ENCODE measurements at places on chromosomes 2 and 18.

DNA sequence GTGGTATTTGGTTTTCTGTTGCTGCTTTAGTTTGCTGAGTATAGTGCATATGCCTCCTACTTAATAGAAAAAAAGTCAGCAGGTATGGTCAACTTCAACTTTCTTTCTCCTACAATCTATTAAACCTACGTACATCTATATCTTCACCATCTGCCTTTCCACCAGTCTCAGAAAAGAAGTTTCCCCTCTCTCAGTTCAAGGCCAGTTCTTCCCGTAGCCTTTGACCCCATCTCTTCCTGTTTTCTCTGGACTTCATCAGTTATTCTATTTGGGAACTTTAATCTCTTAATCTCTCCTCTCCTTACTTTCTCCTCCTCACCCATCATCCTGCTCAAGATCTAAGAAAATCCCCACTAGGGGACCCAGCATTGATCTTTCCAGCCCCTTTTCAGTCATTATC lies 5.7 kb downstream of the PTRHD1 start:
- DNase-seq, result no peak

- no peak for DNase-seq
Measured at GRCh38 chr2:228446734-228447133, 265.2 kb upstream of the SPHKAP start.

- DNase-seq, result no peak
Measured at GRCh38 chr2:207812726-207813080, 43.0 kb upstream of the FZD5 start.

GRCh38 chr18:6575908-6576307 lies 153.6 kb upstream of the ARHGAP28 start:
- DNase-seq, result no peak

DNA sequence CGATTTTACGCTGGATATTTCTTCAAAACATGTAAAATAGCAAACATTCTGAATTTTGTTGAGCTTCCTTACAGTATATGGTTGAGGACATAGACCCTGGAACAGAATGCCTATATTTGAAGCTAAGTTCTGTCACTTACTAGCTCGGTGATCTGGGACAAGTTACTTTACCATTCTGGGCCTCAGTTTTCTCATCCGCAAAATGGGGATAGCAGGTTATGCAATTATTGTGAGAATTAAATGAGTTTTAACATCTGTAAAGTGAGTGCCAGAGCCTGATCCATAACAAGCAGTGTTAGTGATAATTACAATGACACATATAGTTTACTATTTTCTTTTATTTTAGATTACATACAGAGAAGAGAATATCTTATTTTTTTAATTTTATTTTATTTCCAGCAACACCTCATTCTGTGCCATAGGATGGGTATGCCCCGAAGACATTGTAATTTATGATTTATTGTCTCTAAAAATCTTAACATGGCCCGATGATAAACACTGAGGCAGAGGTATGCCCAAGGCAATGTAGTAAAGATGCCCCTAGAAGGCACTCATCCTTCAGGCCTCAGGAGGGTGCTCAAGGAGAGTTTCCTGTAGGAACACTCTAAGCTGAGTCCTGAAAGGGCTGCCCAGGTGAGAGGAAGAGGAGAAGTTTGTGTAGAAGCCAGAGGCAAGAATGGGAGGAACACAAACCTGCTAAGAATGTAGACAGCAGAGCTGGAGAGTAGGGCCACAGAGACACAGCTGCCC lies 250.9 kb downstream of the BCL11A start:
- no peak for DNase-seq

GRCh38 chr2:176280867-176281658 lies 11.8 kb downstream of the MTX2 start:
- no peak for DNase-seq

DNA sequence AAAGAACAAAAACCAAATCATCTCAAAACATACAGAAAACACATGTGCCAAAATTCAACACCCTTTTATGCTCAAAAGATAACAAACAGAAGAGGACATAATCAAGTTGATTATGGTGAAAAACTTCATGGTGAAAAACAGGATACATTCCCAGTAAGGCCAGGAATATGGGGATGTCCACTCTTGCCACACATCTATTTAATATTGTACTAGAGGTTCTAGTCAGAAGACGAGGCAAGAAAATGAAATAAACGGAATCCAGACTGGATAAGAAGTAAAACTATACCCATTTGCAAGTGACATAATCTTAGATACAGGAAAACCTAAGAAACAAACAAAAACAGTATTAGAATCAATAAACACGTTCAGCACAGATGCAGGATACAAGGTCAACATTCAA lies 40.8 kb downstream of the MAP3K2 start:
- DNase-seq, result no peak

DNA sequence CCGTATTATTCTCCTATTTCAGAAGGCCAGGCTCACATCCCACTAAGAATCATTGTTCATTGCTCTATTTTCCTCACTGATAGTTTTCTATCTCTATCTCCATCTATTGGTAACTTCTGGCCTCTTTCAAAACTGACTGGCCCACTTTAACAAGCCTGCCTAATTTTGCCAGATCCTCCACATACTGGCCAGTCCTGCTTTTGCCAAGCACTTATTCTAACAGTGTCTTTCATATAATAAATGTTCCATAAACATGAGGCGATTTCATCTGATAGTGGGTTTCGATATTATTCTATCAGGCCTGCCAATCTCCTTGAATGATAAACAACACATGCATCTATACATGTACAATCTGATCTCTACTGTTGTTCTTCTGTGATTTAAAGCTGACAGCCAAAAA lies 125.9 kb upstream of the KCNH7 start:
- DNase-seq, result no peak

Data from cortex of kidney (tissue), 1 donor.